ENCODE measurements at places on chromosomes 13 and 19.

DNA sequence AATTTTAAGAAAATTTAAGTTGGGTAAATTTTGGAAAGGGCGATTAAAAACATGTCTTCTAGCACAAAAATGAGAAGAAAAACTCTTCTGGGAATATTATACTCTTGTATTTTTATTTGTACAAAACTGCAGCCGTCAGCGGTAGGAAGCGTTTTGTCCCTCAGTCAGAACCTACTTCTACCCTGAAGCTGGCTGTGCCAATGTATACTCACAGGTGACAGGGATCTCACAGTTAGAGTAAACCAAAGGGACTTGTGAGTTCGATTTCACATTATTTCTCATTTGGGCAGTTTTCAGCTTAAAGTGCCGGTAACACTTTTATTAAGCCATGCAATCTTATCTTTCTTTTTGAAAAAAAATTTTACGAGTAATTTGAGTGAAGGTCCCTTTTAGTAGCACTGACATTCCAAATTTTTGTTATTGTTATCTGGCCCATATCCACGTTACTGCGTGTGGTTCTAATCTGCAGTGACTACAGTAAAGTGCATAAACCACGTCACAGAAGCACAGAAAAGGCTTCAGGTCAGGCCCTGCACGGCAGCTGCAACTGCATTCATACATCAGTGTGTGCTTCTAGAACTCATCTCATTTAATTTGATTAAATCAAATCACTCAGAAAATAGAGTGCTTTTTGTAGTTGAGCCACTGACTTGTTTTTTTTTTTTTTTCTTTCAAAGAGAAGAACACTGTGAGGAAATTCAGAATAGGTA is 387.3 kb downstream of the LIG4 start:
- no peak for DNase-seq

DNA sequence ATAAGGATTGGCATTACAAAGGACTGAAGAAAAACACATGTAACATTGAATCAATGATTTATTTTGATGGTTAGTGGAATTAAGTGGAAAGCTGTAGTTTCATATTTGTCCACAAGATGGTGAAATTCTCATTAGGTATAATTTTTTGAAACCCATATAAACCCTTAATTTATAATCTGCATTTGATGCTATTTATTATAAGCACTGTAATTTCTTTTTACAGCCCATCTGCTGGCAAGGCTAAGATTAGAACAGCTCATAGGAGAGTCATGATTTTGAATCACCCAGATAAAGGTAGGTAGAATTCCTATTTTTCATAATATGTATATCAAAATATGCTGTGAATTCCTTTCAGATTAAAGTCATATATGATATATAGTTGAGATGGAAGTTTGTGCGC is 62.2 kb downstream of the DNAJC15 start:
- DNase-seq: no peak

DNA sequence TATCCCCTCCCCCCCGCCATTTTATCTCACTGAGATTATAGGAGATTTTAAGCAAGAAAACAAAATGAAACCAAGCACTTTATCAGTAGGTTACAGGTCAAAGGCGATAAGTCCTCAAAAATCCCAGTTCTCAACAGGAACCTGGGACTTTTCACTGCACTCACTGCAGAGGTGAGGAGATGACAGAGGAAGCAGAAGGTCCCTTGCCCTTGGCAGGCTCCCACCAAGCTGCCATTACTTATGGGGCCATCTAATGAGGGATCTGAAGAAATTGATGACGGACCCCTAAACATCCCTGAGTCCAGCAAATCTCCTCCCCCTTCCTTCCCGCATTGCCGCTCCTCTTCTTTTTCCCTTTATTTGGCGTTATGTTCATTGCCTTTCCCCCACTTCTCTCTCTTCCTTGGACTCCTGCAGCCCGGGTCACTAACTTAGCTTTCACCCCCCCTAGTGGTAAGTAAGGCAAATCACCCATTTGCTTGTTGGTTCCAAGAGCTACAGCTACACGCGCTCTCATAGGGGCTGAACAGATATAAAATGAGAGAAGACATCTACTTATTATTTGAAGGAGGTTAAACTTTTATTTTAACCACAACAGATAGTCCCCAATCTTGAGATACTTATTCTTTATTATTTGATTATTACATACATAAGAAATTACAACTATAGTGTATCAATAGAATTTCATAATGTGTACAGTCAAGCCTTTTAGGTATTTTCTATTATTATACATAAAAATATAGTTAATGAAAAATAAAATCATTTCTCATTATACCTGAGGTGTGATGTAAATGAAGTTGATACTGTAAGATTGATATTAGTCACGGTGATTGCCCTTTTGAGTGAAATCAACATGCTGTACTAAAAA is 52.0 kb upstream of the ARGLU1 start:
- DNase-seq: peak; percentile 29

DNA sequence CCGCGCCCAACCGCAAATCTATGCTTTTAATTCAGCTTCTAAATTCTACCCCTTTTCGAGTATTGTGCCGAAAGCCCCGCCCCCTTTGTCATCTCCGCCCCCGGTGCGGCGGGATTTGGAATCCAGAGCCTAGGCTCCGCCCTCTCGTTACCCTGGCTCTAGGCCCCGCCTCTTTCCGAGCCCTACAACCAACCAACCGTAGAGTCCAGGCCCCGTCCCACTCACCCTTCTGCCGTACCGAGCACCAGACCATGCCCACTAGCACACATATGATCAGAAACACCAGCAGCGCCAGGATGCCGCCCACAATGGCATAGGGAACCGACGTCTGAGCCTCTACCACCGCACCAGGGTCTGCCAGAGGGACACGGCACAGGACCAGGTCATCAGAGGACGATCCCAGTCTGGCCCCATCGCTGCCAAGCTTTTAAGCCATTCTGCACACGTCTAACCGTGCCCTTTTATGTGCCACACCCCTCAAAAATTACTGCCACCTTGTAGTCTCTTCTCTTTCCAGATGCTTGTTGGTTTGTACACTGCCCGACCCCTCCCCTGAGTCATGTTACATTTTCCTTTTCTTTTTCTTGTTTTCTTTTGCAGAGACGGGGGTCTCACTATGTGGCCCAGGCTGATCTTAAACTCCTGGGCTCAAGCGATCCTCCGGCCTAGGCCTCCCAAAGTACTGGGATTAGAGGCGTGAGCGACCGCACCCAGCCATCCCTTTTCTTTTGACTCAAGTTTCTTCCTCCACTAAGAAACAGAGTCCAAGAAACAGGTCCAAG is 4.7 kb upstream of the ZNF428 start:
- no peak for DNase-seq

DNA sequence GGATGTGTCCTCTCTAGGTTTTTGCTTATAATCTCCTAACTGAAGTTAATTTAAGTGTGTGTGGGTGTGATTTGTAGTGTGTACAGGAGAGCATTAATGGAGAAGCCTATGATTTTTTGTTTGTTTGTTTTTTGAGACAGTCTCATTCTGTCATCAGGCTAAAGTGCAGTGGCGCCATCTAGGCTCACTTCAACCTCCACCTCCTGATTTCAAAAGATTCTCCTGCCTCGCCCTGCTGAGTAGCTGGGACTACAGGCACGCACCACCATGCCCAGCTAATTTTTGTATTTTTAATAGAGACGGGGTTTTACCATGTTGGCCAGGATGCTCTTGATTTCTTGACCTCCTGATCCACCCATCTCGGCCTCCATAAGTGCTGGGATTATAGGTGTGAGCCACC is 20.6 kb downstream of the ZNF701 start:
- DNase-seq: no peak

GRCh38 chr19:3372413-3372812 is 6.0 kb downstream of the NFIC start:
- no peak for DNase-seq

GRCh38 chr13:110907951-110908898 is 6.6 kb downstream of the ANKRD10 start:
- no peak for DNase-seq

DNA sequence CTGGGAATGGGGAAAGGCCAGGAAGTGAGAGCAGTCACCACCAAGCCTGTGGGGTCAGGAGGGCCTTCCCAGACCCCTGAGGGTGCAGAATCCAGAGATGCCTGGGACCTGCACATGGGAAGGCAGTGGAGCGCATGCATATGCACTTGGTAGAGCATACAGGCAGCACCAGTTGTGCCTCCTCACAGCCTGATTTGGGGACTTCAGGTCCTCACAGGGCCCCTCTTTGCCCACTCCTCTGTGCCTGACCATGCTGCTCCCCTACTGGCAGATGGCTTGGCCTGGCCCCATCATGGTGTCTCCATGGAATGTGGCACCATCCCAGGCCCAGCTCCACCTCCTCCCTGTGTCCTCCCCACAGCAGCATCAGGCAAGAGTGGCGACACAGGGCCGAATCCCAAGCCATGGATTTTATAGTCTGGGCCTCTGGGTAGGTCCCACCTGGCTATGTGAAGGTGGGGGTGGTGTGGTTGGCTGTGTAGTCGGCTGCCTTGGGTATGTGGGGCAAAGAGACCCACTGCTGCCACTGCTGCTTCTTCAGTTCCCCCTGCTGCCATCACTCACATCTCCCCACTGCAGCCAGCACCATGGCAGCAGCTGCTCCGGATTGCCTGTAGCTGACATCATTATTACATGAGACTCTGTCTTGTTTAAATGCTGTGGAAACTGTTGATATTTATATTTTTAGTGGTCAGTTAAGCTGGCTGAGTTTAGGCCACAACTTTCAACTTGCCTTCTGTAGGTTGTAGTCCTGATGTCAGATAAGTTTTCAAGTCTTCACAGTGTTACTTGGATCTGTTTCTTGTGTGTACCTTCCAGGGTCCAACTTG is 247.0 kb downstream of the GPC6 start:
- DNase-seq: no peak

GRCh38 chr19:55704494-55705245 is 29.6 kb downstream of the EPN1 start:
- DNase-seq: no peak

GRCh38 chr13:78047151-78047550 is 128.5 kb upstream of the EDNRB start:
- DNase-seq: no peak

Data from GF-D8 (cell line).